Karpas-422 (cell line): ENCODE measurements at places on chromosomes 1 and 21.

DNA sequence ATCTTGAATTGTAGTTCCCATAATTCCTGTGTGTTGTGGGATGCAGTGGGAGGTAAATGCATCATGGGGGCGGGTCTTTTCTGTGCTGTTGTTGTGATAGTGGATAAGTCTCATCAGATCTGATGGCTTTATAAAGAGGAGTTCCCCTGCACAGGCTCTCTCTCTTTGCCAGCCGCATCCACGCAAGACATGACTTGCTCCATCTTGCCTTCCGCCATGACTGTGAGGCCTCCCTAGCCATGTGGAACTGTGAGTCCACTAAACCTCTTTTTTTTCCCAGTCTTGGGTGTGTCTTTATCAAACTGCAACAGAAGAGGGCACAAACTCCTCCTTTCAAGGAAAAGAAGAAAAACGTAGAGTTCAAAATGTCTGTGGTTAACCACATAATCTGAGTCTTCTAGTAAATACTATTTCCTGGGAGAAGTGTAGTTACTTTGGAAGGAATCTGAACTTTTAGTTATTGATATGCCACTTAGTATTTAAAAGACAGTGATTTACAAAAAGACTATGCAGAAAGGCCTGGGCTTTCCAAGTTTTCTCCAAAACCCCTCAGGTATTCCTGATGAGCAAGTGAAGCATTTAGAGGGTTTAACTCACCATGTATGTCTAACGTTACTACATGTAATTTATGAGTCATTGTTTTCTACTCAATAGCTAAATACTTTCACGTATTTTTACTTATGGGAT, 10.0 kb downstream of the ADAMTS1 start:
- DNase-seq = no peak

DNA sequence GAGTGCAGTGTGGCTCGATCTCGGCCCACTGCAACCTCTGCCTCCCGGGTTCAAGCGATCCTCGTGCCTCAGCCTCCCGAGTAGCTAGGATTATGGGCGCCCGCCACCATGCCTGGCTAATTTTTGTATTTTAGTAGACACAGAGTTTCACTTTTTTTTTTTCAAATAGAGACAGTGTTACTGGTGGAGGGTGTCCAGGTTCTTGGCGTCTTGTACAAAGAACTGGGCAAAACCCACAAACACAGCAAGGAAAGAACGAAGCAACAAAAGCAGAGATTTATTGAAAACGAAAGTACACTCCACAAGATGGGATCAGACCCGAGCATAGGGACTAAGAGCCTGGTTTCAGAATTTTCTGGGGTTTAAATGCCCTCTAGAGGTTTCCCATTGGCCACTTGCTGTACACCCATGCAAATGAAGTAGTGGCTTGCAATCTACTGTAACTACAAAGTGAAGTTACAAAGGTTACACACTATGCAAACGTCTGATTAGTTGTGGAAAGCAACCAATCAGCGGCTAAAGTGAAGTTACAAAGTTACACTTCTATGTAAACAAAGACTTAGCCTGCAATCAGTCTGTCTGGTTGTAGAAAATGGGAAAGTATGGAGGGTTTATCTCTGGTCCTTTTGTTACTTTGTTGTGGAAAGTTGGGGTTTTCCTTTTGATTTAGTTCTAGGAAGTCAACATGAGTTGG, 199.1 kb downstream of the DYRK1A start:
- no peak for DNase-seq

DNA sequence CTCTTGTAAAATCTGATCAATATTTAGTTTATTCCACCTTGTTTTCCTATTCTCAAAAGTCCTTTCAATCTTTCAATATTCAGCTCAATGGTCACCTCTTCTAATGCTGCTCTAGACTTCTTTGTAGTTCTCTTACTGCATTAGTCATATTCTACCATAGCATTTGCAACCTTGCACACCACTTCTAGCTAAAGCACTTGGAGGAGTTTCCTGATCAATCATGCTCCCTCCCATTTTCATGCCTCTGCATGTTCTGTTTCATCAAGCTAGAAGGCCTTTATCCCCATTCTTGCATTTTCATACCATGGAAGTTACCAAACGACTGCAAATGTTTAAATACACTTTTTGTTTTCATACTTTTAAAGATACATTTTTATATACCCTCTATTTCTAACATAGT, 72.1 kb downstream of the SLC5A9 start:
- DNase-seq = peak; percentile 28

DNA sequence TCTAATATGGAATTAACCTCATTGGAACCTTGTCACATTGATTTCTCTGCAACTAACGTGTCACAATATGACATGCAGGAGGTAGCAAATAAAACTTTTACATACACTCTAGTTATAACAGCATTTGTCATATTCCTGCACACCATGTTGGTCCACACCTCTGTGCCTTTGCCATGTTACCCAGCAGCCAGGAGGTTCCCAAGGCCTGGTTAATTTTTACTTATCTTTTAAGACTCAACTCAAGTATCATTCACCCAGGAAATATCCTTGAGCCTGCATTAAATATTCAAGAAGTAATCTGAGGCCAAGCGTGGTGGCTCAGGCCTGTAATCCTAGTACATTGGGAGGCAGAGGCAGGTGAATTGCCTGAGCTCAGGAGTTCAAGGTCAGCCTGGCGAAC, 447.2 kb upstream of the NR5A2 start:
- no peak for DNase-seq

DNA sequence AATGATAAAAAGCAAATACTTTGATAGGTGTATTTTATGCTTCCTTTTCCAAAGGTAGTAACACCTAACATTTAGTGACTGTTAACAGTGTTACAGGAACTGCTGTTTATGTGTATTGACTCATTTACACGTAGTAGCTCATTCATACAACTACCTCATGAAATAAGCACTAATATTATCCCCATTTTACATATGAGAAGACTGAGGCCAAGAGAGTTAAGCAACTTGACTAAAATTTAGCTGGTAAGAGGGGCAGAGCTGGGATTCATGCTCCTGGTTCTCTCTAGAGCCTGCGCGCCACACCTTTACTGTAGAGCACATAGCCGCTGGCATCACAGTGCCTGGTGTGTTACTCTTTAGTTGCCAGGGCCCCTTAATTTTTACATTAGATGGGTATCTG, 11.3 kb downstream of the ZBTB40 start:
- DNase-seq = no peak

- no peak for DNase-seq
Observed at GRCh38 chr1:230375147-230375546, 51.0 kb downstream of the PGBD5 start.

DNA sequence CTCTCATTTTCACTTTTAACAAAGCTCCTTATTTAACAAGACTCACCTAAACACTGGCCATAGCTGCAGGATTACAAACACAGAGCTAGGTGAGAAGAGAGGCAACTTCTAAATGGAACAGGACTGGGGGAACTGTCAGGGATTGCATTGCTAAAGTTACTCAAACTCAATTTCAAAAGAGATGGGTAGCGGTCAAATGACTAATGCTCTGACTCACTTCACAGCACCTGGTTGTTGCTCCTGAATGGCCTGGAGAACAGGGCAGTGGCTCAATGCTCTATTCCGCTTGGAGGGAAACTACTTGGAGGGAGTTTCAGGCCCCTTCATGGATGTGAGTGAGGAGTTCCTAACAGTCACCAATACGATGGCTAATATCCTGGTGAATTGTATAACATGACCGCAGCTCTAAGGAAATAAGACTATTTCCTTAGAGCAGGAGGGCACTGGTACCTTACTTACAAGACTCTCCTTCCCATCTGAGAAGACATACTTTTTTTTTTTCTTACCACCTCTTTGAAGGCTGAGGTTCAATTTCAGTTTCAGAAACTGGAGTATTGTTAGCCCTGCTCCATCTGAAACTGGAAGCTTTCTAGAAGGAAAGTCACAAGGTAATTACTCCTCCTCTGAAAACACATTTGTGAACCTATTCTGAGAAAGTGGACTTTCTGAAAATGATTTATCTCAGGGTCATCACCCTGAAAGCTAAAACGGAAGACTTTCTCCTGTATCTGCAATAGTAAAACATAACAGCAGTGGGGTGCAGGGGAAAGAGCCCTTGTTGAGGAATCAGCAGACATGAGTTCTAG, 9.5 kb downstream of the DPT start:
- no peak for DNase-seq

GRCh38 chr1:71706029-71706671, 576.2 kb downstream of the NEGR1 start:
- DNase-seq = no peak

DNA sequence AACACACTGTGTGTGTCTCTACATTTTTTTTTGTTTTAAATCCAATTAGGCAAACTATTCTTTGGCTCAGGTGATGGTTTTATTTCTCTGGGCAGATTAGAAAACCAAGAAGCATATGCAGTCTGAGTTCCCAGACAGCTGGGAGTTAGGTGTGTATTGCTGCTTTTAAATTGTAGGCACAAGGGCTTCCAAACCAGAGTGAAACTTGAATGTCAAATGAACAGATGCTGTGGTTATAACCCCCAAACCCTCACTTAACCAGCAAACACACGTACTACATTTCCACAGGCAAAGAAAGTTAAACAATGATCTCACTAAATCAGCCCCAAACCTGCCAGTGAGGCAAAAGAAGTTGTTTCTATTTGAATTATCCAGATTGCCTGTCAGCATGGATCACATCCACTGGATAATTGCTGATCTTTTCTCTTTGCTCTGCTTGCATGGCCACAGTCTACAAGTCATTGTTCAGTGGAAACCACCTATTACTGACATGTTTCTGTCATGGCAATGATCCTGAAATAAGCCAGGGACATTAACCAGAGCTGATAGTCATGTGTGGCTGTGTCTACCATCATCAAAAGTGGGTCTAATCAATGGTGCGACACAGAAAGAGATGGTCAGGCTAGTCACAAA, 576.5 kb upstream of the PLXNA2 start:
- no peak for DNase-seq

- DNase-seq = no peak
Observed at GRCh38 chr1:245197121-245197520, 42.3 kb downstream of the KIF26B start.

DNA sequence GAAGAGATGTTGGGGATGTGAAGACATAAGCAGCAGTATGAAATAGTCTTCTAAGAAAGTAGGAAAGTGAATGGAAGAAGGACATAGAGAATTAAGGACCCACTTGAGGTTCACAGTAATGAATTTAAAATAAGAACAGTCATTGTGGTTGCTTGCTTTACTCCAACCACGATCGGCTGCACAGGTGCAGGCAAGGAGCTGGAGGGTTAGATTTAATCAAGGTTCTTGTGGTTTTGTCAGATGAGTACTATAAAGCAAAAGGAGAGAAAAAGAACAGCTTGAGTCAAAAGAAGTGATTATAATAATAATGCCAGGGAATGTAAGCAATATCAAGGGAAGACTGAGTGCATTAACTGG, 46.1 kb upstream of the RBM34 start:
- DNase-seq = no peak

GRCh38 chr21:41367301-41367944, 5.6 kb downstream of the MX2 start:
- DNase-seq = peak; percentile 58

DNA sequence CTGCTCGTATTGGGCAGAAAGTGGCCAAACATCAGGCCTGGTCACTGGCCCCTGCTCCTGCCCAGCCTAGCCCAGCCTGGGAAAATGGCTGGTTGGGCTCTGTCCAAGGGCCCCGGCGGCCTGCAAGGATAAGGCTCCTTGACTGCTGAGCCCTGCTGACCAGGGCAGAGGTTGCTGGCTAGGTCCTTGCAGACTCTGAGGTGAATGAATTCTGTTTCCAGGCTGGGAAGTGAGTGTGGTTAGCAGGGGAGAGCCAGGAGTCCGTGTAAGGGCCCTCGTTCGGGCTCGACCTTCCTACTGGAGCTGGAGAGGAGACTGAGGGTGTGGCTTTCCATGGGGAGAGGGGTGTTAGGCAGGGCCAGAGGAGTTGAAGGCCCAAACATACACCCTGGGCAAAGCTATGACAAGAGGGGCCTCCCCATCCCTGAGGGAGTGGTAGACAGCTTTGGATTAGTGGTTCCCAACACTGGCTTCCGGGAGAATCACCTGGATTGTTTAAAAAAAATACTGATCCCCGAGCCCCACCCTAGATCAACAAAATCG, 20.6 kb downstream of the CSF1 start:
- DNase-seq = no peak
